ENCODE measurements at places on chromosomes 2 and 18. TPM values are rescaled to one million over a fixed set of nuclear protein-coding genes. Genes with fewer than 3 reads are reported as not detected.

Gene GALNT13
- 0.50 TPM for total RNA-seq

Gene SH3RF3
- 6.3 TPM for total RNA-seq

Gene ERCC3
- 24.4 TPM for total RNA-seq

Gene ADAM17
- 17.7 TPM for total RNA-seq

Gene CCBE1
- 1.6 TPM for total RNA-seq

Gene SNX17
- 151 TPM for total RNA-seq

Gene COL6A3
- 350 TPM for total RNA-seq

Gene LBX2
- 0.99 TPM for total RNA-seq

DNA sequence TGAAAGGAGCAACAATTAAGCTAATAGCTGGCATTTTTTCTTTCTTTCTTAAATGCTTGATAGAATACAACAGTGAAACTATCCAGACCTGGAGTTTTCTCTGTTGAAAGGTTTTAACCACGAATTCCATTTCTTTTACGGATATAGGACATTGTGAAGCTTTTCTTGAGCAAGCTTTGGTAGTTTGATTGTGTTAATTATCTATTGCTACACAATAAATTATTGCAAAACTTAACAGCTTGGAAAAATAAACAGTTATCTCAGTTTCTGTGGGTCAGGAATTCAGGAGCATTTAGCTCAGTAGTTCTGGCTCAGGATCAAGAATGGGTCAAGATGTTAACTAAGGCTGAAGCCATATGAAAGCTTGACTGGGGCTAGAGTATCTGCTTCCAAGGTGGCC is 11.7 kb downstream of the PHOSPHO2 start:
- DNase-seq: no peak

GRCh38 chr2:132274000-132274399 is 112.2 kb upstream of the ANKRD30BL start:
- peak; percentile 62 for DNase-seq

- no peak for DNase-seq
These were observed 54.7 kb downstream of the BIN1 start for GRCh38 chr2:127052057-127052770.

DNA sequence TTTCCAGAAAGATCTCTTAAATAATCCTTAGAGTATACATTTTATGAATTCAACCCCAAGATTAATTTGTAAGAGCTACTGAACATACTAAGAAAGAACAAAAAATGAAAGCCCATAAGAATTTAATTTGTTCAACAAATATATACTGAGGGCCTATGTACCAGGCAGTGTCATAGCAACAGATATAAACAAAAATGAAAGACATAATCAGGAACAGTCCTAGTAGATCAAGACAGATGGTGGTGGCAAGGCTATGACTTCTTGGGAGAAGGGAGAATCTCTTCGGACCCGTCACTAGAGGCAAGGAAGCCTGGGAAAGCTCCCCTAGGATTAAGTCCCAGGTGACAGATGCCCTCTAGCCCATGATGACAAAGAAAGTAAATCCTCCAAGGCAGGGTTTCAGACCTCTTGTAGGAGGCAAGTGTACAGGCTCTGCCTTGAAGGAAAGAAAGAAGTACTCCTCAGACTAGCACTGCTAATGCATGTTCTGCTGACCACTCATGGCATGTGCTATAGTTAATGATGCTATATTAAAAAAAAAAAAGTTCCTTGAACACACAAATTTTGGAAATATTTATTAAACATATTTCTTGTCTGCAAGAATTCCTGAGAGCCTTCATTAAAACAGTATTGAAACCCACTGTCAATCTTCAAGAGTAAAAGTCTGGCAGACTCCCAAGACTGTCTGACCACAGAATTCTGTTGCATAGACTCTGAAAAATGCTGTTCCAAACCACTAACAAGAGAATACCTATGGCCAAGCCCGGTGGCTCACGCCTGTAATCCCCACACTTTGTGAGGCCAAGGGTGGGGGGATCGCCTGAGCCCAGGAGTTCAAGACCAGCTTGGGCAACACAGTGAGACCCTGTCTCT is 31.5 kb downstream of the NOL10 start:
- DNase-seq: no peak

GRCh38 chr18:33833842-33834241 is 255.8 kb downstream of the ASXL3 start:
- no peak for DNase-seq

DNA sequence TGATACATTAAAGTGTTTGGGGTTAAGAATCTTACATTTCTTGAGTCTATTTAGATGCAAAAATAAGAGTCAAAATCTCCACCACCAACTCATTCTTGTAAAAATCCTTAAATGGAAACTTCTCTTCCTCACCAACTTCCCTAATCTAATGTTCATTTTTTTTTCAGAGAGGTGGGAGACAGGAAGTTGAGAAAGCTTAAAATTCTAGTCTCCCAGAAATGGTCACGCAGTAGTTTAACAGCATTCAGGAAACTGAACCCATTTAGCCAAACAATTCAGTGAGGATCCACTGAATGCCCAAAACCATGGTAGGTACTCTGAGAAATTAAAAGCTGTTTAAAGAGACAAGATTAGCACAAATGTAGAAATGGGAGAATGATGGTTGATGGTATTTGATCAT is 69.0 kb downstream of the TXNL1 start:
- DNase-seq: no peak

DNA sequence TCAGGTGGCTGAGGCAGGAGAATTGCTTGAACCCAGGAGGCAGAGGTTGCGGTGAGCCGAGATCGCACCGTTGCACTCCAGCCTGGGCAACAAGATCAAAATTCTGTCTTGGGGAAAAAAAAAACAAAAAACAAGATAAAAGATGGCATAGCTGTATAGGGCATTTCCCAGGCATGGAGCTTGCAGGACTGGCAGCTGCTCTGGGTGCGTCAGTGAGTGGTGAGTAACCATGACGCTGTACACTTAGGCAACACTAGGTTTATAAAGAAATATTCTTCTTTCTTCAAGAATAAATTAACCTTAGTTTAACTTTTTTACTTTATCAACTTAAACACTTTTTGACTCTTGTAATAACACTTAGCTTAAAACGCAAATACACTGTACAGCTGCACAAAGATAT is 15.4 kb downstream of the TGOLN2 start:
- DNase-seq: no peak

GRCh38 chr18:13640266-13640860 is 86.0 kb downstream of the FAM210A start:
- DNase-seq: no peak

GRCh38 chr18:78457731-78458130 is 521.9 kb upstream of the SALL3 start:
- DNase-seq: peak; percentile 72

DNA sequence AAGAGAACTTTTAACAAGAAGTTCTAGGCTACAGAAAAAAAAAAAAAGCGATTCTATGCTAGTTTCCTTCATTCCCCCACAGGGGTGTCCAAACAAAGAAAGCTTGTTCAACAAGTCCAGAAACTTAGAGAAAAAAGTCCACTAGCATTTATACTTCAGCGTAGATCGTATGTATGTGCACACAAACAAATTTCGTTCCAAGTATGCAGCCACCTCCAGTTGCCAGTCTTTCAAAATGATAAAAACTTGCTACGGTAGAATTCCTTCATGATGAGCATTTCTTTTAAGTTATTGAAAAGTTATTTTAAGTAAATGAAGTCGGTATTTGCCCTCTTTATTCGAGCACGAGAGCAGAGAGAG is 3.7 kb upstream of the OTX1 start:
- no peak for DNase-seq

GRCh38 chr2:221060376-221060775 is 511.7 kb downstream of the EPHA4 start:
- DNase-seq: no peak

DNA sequence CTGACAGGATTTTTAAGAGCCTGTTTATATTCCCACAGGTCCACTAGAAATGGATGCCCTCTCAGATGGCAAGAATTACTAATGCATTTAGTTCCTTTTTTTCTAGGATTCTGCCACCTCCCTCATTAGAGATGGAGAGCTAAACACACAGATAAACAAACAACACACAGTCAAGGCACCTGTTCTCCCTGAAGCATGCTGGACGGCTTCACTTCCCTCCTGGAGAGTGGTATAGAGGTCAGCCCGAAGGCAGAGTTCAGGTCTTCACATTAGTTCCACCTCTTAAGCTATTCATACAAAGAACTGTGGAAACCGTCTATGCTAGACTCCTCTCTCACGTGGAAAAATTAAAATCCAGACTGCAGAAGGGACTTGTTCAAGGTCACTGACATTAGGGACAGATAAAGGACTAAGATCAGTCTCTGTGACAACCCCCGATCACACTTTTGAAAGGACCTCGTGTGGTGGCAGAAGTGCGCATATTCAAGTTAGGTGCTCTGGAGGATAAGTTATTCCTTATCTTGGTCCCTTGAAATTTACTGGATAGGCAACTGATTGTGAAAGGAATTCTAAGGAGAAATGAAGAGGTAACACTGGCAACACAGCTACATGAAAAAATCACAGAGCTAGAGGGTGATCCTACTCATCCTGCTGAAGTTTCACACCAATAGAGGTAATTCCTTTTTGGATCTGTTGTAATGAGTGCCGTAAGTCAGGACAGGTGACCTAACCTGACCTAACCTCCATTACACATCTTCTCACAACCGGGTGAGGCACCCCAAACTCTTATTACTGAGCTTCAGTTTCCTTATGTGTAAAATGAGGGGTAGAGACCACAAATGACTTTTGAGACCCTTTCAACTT is 75.1 kb downstream of the SPRED2 start:
- DNase-seq: peak; percentile 72

GRCh38 chr2:73961823-73962615 is 22.7 kb upstream of the TET3 start:
- DNase-seq: no peak

DNA sequence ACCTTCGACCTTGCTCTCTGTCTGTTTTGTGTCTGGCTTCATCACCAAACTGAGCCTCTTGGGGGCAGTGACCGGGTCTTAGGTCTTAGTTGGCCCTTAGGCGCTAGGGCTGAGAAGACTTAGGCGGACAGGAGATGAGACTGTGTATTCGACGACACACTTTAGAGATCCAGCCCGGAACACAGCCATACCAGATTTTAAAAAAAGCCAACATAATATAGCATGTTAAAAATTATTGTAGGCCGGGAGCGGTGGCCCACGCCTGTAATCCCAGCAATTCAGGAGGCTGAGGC is 9.5 kb upstream of the PROC start:
- no peak for DNase-seq

- DNase-seq: no peak
These were observed 39.7 kb downstream of the DHX57 start for GRCh38 chr2:38835990-38836389.

- no peak for DNase-seq
These were observed 2.8 kb downstream of the FOSL2 start for GRCh38 chr2:28395334-28396061.

DNA sequence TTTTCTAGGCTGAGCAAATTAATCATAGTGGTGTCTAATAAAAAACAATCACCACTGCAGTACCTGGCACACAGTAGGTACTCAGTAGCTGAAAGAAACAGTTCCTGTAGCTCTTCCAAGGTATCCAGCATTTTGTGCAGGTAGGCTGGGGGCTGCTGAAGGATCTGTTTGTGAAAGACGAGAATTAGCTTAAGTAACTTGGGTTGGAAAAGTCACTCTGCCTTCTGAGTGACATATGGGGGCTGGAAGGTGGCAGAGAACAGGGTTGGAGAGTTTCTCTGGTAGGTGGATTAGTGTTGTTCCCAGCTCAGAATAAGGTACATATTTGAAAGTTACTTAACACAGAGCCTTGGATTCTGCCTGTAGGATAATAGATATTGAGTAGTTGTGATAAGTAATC is 72.8 kb downstream of the FMNL2 start:
- DNase-seq: peak; percentile 42
